ENCODE measurements at places on chromosomes 3 and 15.

DNA sequence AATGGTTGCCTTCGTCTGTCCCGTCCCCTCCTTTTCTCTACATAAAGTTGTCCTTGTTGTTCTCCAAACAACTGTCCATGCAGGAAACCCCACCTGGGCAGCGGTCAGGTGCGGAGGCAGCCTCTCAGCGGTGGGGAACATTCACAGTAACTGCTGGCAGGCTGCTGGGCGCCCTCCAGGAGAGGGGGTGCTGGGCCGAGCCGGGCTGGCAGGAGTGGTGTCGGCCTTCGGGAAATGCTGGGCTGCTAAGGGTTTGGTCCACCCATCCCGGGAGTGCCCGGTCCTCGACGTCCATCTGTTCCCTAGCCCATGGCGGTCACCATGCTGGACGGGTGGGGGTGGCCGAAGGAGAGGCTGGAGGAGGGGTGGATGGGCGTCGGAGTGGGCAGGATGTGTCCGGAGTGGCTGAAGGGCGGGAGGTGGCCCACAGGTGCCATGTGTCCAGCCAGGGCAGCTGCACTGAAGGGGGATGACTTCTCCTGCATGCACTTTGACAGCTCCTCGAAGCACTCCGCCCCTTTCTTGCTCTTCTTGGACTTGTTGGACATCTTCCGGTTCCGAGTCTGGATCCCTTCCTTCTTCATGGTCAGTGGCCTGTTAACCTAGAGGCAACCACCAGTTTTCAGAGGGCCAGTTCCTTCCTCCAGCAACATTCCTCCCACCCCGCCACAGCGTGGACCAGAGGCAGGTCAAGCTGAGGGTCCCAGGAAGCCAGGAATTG is 12.1 kb downstream of the GATA2 start:
- peak; percentile 10 for DNase-seq

- DNase-seq = no peak
Observed at GRCh38 chr15:53446376-53446775, 313.1 kb downstream of the WDR72 start.

GRCh38 chr15:38189671-38190295 is 62.9 kb upstream of the SPRED1 start:
- DNase-seq = no peak

GRCh38 chr15:45678459-45679178 is 43.8 kb downstream of the SQOR start:
- DNase-seq = no peak

GRCh38 chr3:152937234-152937633 is 102.3 kb downstream of the P2RY1 start:
- DNase-seq = no peak

Measured in hematopoietic multipotent progenitor cell treated with erythropoietin and hydrocortisone succinate and interleukin-3 and kit ligand, for 6 days (in vitro differentiated cells).